ENCODE measurements at places on chromosomes 16 and 17.

DNA sequence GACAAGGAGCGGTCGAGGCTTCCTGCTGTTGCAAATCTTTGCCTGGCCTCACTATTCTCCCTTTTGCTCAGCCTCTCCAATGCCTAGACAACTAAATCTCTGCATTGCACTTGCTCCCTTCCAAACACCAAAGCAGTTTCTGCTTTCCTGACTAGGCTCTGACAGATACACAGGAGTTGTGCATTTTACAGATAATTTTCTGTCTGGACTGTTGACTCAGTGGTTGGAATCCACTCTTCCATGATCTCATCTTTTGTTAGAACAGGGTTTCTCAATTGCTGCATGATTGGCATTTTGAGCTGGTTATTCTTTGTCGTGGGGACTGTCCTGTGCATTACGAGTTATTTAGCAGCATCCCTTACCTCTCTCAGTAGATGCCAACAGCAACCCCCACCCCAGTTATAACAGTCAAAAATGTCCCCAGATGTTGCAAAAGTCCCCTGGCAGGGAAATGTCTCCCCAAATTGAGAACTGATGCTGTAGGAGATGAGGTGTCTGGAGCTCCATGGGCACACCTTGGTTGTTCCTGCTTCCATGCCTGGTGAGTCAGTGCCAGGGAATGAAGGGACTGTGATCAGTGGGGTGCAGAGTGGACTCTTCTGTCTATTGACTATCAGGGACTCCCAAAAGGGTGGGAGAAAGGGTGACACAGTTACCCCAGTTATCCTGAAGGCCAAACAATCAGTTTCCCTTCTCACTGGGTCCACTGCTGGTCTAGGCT, 557.4 kb upstream of the PSMD7 start:
- no peak for DNase-seq

DNA sequence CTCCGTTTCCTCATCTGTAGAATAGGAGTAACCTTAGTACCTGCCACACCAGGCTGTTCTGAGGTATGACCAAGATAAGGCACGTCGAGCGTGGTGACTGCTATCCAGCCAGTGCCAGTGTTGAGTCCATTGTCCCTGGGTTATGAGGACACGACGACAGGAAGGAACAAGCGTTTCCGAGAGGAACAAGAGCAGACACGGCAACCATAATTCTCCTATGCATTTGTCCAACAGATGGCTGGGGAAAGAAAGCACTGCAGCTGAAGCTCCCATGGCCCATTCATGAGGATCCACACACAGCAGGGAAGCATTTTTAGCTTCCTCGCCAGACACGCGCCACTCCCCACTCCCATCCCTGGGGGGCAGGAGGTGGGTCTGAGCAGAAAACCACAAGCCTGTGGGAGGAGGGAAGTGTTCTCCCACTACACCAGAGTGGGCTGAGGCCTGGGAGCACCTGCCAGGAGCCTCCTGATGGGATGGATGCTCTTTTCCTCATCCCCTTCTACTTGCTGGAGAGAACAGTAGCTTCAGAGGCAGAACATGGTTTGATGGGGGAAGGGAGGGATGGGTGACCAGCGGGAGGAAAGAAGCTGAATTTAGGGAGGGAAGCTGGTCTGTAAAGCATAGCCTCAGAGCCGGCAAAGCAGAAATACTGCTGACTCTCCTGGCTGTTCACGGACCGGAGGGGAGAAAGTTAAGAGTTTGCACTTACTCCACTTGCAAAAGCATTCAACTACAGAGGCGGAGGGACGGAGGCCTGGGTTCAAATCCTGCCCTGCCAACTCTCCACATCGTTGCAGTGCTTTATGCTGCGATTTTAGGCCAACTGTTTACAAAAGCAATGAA, 2.7 kb downstream of the COTL1 start:
- no peak for DNase-seq

- no peak for DNase-seq
Observed at GRCh38 chr17:39118674-39119419, 32.6 kb downstream of the PLXDC1 start.

GRCh38 chr17:73027130-73027741, 65.3 kb downstream of the SLC39A11 start:
- DNase-seq = peak; percentile 58

DNA sequence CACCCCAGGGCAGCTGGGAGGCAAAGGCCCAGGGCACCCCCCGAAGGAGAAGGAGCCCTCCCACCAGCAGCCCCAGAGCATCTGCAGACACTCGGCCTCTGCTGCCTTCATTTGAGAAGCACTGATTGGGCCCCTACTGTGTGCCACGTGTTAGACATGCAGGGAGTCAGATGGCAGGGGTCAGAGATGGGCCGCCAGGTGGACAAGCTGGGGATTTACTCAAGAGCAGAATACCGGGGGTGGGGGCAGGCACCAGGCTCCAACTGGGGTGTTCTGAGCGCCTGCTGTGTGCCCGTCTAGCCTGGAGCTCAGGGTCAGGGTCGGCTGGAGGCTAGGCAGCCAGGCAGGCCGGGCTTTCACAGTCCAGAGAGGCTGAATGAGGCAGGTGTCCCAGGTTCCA, 18.7 kb downstream of the TPSG1 start:
- DNase-seq = no peak

- no peak for DNase-seq
Observed at GRCh38 chr16:23464196-23464595, 11.2 kb upstream of the COG7 start.

- no peak for DNase-seq
Observed at GRCh38 chr17:78048346-78049292, 79.9 kb downstream of the TMC6 start.

- no peak for DNase-seq
Observed at GRCh38 chr16:67192781-67193361, 916 bp downstream of the E2F4 start.

- peak; percentile 11 for DNase-seq
Observed at GRCh38 chr16:27724482-27725235, 174.7 kb downstream of the KATNIP start.

DNA sequence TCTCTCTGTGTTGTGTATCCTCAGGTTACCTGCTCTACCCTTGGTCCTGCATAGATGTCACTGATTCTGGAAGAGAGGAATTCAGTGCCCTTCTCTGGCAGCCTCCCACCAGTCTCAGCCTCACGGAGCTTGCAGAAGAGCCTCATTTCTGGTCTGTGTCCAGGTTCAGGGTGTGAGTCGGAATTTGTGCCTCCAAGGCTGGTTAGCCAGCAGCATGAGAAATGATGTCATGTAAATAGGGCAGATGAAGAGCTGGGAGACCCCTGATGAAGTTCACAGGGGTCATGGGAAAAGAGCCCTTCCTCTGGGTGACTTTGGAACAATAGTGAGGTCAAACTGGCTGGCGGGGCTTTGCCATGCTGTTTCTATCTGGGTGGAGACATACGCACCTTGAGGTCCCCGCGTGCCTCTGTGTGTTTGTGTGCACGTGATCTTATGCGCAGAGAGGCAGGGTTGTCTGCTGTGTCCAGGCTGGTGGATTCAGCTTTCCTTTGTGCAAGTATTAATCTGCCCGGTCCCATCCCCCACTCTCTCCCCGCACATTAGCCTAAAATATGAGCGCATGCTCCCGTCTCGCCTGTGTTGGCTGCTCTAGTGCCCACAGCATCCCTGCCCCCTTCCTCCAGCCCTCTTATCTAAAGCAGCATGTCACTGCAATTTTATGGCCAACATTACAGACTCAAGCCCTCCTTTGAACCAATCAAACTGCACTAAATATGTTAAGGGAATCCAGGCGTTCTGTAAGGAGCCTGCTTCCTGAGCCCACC, 256.3 kb upstream of the ZFHX3 start:
- no peak for DNase-seq

DNA sequence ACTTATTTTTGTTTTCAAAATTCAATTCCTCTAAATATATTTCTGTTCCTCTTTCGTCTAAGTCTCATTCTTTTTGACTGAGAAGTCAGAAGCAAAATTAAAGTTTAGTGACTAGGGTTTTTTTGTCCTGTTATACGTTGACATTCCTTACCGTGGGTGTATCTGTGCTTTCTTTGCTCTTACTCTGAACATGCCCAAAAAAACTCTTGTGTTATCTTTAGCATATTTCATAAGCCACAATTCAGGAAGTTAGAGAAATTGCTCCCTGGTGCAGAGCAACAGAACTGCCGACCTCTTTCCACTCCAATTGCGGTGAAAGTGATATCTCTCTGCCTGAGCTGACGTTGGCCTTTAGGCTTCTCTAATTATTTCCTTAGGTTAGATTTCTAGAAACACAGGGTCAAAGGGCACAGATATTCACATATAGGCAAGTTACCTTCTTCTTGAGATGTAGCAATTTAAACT, 65.7 kb downstream of the CENPV start:
- DNase-seq = peak; percentile 82

DNA sequence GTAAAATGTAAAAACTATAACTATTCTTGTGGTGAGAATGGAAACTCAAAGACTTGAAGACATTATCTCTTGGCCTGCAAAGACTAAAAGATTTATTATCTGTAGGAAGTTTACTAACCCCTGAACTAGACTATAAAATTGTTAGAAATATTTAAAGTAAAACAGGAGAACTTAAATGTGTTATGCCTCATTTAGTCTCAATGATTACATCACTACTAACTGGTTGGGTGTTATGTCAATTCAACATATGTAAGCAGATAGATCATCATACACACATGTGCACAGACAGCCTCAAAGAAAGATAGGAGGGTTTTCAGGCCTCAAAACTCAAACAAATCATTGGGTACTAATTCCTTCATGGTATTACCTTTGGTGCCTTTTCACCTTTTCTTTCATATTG, 7.6 kb downstream of the STX8 start:
- DNase-seq = no peak

GRCh38 chr16:88656291-88656980, 5.6 kb upstream of the CYBA start:
- DNase-seq = no peak

DNA sequence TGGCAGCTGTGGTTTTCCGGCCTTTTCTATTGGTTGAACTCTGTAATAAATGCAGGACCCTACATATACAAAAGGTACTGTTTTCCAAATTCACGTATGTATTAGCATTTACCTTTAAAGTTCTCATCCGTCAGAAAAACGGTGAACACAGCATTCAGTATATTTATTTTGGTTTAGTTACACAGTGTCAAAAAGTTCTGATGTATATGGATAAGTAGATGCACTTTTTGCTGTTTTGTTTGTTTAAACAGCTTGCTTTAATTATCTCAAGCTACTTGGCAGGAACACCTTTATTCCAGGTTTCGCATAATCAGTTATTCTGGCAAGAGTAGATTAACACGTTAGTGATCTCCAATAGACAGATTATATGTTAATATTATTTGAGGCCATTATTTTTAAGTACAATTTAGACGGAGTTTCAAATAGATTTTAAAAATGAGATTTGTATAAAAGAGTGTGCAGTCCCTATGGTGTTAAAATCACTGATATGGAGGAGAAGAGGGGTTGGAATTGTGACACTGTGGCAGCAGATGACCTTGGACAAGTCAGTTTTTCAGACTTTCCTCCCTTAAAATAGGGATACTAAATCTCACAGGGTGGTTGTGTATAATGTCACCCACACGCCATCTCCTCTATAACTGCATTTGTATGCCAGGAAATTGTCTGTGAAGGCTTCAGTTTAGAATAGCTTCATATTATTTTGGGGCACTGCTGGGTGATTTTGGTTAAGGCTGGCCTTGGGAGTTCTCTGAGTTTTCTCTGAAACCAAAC, 2.1 kb downstream of the HERPUD1 start:
- DNase-seq = no peak

DNA sequence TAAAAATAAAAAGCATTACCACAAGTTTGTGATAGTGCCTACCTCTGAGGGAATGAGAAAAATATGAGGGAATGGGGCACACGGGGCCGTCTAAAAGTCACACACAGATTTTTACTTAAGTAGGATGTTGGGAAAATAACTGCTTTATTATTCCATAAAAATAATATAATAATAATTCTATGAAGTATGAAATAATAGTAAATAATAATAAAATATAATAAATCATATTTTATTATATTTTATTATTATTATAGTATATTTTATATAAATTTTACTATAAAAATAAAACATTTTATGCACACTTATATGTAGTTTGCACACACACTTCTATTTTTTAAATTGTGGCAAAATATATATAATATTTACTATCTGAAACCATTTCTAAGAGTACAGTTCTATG, 92.3 kb downstream of the BMERB1 start:
- no peak for DNase-seq

DNA sequence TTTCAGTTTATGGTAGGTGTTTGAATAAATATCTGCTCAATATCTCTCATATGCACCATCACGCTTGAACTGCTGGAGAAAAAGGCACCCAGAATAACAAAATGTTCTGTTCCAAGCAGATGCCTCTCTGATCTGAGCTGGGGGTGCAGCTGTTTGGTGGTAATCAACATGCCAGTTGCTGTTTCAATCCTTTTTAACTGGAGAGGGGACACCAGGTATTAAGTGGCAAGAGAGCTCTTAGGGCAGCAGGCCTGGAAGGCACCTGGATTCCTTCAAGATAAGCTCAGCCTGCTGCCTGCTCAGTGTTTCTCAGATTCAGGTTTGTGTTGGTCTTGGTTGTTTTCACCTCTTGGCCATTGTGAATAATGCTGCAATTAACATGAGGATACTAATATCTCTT, 27.2 kb upstream of the VAT1L start:
- no peak for DNase-seq

DNA sequence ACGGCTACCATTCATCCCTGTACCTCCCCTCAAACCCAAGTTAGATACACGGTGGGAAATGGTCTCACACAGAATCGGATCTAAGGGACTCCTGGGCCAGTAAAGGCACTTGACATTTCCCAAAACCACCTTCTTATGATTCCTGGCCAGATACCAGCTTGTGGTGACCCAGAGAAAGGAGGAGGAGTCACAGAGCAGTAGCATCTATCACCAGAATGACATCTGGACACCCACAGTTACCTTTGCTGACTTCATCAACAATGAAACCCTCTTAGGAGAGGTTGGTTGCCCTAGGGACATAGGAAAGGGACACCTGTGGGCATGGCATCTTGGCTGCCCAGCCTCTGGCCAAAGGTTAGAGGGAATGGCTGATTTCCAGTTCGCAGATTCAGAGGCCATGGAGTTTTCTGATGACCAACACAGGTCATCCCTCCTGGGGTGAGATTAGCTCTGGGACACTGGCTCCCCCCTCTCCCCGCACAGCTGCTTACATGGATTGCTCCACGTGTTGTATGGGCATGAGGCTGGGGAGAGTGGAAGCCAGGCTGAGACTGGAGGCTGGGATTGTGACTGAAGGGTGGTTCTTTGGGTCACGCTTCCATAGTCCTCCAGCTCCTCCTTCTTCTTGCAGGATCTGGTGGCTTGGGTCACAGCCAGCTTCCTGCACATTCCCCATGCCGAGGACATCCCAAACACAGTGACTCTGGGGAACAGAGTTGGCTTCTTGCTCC, 1.4 kb upstream of the AOC3 start:
- DNase-seq = no peak

- no peak for DNase-seq
Observed at GRCh38 chr17:51770027-51770759, 388.3 kb downstream of the CA10 start.

DNA sequence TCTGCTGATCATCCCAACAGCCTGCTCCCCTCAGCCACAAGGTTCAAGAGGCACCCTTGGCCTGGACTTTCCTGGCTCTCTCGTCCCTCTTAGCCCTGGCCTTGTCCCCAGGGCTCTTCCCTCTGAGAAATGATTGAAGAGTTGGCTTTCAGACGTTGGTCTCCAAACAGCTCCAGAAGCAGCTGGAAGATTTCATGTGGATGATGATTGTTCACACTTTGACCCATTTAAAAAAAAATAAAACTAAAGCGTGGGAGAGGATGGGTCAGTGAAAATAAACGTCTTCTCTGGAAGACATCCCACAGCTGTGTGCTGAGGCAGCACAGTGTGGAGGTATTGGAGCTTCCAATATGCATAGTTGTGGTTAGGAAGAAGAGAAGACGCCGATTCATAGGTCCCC, 54.7 kb upstream of the CDH11 start:
- peak; percentile 54 for DNase-seq

Data from fibroblast of gingiva (primary cell).